ENCODE measurements at places on chromosomes 2 and 18.

GRCh38 chr2:150860301-150860700, 372.8 kb upstream of the RND3 start:
- no peak for DNase-seq

GRCh38 chr18:39693359-39693758, 2127.8 kb upstream of the CELF4 start:
- no peak for DNase-seq

DNA sequence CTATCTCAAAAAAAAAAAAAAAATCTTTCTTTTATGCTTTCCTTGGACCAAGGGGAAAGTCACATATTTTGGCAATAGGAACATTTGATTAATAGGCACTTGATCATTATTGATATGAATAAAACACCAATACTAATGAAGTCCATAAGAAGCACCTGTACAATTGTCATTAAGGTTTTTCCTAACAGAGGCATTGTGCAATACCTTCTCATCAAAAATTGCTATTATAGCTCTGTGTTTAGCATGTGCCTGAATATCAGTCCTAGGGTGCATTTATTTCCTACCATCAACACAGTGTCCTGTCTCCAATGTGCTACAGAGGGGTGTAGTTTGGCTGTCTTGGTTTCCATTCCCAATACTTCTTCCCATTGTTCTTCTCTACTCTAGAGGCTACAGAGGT, 483.8 kb upstream of the SPRED2 start:
- DNase-seq, result no peak

- DNase-seq, result no peak
These were observed 551.1 kb upstream of the CELF4 start for GRCh38 chr18:38116716-38117115.

DNA sequence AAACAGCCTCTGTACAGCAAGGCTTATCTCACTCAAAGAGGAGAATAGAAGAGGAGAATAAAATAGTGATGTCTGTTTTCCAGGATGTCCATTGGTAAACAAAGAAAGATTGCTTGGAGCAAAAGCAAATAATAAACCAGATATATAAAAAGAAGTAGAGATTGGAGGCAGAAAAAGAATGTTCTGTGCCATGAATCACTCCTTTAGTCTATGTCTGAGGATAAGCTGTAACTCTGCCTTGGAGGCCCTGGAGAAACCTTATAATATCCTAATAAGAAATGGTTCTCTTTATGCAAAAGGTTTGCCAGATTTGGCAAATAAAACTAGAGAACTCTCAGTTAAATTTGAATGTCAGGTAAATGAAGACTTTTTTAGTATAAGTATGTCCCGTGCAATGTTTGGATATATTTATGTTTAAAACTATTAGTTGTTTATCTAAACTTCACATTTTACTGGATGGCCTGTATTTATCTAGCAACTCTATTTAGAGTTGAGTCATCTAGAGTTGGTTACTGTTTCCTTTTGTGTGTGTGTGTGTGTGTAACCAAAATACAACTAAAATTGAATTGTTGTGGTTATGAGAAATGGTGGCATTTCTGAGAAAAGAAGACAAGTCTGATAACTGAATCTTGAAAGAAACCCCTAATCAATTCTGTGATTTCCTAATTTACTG, 510.3 kb upstream of the SETBP1 start:
- no peak for DNase-seq

- DNase-seq, result no peak
These were observed 8.5 kb downstream of the MEIS1 start for GRCh38 chr2:66443186-66443978.

GRCh38 chr2:11757101-11757500, 10.7 kb downstream of the LPIN1 start:
- DNase-seq, result no peak

DNA sequence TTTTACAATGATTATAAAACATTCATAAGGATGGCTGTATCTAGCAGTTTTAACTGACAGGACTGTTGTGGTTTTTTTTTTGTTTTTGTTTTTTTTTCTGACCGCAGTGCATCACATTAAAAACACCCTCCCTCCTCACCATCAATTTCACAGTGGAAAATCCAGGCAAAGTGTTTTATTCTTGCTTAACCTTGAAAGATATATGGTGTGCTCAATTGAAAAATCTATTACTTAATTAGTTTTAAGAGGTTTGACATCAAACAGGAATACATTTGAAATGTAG, 250.7 kb downstream of the DLGAP1 start:
- DNase-seq, result no peak

- DNase-seq, result no peak
These were observed 134.1 kb downstream of the FMNL2 start for GRCh38 chr2:152468899-152469692.

GRCh38 chr2:85810371-85811179, 56.8 kb downstream of the ATOH8 start:
- DNase-seq, result no peak

DNA sequence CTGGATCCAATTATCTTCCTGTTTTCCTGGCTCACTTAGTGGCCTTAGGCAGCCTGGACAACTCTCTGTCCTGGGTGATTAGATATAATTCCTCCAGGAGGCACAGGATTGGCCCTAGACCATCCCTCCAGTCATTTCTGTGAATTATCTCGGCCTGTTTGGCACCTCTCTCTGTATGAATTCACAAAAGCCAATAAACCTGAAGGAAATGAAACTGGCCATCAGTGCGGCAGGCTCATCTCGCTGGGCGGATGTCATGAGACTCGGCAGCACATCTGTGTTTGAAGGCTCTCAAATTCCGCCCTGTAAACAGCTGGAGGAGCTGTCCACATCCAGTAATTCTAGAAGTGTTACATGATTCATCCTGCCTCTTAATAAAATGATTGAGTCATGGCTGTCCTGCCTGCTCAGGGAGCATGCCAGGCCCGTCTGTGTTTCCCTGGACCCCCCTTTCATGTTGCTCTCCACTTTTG, 38.6 kb downstream of the ACOXL start:
- DNase-seq, result no peak

DNA sequence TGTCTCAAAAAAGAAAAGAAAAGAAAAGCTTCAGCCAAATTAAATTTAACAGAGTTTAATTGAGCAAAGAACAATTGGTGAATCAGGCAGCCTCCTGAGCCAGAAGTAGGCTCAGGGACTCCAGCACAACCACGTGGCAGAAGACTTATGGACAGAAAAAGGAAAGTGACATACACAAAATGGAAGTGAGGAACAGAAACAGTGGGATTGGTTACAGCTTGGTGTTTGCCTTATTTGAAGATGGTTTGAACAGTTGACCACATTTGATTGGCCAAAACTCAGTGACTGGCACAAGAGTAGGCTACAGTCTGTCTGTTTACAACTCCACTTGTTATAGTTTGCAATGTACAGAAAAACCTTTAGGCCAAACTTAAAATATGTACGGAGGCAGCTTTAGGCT, 83.1 kb downstream of the SOCS6 start:
- no peak for DNase-seq

GRCh38 chr2:139805441-139805840, 1025.3 kb upstream of the NXPH2 start:
- no peak for DNase-seq

GRCh38 chr2:172761306-172761705, 25.7 kb downstream of the RAPGEF4 start:
- DNase-seq, result no peak

- no peak for DNase-seq
These were observed 52.1 kb upstream of the CHMP1B start for GRCh38 chr18:11799066-11799465.

DNA sequence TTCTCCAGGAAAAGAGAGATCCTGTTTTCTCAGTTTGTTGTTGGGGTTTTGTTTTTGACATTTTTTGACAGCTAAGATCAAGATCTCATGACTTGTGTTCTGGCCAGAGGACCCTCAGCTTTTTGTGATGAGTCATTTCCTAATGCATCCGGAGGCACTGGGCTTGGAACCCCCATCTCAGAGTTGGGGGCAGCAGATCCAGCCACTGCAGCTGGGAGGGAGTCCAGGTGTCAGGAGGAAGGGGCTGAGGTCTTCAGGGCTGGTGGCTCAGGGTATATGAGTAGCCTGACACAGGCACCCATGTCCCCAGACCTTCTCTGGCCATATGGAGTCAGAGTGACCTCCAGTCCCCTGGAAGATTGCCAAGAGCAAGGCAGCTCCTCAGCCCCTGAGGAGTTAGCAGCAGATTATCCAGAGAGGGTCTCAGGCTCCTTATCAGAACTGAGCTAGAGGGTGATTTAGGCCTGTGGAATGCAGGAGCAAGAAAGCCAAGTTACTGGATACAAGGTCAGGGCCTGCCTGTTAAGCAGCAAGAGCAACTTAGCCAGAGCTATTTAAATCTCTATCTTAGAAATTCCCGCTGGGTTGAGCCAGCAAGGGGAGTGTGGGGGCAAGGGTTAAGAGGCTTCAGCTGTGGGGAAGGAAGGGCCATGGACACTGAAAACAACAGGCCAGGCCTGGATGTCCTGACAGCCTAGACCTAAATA, 62.4 kb downstream of the TANC1 start:
- no peak for DNase-seq

GRCh38 chr2:181104512-181105115, 124.2 kb downstream of the UBE2E3 start:
- DNase-seq, result no peak

- no peak for DNase-seq
These were observed 265.4 kb upstream of the UBE2E3 start for GRCh38 chr2:180715044-180715443.

DNA sequence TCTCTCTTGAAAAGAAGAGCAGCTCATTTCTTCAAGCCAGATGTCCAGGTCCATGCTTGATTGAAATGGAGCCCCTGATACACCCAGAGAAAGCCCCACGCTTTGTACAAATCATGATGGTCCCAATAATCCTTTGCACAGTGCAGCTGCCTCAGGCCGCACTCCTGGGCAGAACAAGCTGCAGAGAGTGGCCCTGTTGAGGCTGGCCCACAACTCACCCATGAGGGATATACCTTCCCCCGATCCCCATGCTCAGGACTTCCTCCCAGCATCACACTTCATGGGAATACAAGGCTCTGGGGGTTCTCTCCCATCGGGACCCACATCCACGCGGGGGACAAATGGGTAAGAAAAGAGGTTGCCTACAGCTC, 181.8 kb downstream of the CTIF start:
- no peak for DNase-seq

- DNase-seq, result no peak
These were observed 203.8 kb downstream of the TNS1 start for GRCh38 chr2:217798743-217799562.

GRCh38 chr18:65943268-65943667, 192.5 kb downstream of the CDH7 start:
- no peak for DNase-seq

GRCh38 chr2:69773206-69773605, 31.3 kb downstream of the ANXA4 start:
- peak; percentile 10 for DNase-seq

DNA sequence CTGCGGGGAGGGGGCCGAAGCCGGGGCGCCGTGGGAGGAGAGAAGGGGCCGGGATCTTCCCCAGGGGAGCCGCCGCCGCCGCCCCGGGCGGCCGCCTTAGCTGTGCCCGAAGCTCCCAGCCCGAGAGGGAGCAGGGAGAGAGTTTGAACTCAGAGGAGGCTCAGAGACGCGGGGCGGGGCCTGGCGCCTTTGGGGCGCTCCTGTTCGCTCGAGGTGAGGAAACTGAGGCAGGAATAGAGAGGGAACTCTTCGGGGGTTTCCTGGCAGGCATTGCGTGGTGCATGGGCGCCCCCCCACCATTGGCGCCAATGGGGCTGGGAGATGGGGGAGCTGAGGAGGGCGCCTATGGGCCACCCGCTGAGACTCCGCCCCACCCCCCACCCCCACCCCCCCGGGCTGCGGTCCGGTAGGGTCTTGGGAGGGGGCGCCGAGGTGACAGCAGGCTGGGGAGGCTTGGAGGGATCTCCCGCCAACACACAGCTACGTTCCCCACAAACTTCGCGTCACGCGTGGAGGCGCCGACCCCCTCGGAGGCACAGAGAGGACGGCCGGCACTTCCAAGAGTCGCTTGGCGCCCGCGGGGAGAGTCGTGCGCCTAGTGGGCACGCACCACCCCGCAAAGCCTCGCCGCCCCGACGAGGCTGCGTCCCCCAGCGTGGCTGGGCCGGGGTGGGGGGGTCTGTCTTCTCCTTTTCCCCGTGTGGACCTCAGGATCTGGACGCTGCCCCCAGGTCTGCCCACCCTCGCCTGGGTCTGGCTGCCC, 680 bp downstream of the CTDSP1 start:
- DNase-seq, result no peak

- DNase-seq, result no peak
These were observed 182.8 kb downstream of the MGAT5 start for GRCh38 chr2:134436706-134437105.

DNA sequence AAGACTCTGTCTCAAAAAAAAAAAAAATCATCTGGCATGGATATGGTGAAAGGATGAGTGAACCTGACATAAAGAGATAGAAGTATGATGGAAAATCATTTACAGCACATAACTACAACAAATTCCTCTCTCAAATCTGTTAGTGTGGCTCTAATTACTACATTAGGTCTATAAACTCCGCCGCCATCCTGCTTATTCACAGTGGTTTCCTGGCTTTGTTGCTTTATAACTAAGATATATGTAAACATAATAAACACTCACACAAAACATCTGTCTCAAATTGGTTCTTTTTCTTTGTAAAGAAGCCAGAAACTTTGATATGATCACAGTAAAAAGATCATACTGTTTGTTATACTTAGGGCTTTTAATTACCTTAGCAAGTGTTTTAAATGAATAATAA, 412.6 kb upstream of the FAM98A start:
- no peak for DNase-seq

DNA sequence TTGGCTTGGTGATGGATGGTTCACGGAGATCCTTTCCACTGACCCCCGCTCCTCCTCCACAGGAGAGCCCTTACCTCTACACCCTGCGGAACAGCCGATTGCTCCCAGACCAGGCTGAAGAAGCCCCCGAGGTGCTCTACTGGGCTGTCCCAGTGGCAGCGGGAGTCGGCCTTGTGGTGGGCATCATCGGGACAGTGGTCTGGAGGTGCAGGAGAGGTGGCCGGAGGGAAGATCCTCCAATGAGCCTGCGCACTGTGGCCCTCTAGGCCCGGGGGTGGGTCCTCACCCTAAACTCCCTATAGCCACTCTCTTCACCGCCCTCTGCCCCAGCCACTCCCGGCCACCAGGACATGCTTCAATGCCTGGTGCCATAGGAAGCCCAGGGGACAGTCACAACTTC, 108.8 kb upstream of the PPP1CB start:
- DNase-seq, result no peak

GRCh38 chr2:121297217-121297830, 12.3 kb upstream of the TFCP2L1 start:
- DNase-seq, result no peak

GRCh38 chr2:95531254-95531771, 46.8 kb upstream of the TRIM43B start:
- peak; percentile 16 for DNase-seq

DNA sequence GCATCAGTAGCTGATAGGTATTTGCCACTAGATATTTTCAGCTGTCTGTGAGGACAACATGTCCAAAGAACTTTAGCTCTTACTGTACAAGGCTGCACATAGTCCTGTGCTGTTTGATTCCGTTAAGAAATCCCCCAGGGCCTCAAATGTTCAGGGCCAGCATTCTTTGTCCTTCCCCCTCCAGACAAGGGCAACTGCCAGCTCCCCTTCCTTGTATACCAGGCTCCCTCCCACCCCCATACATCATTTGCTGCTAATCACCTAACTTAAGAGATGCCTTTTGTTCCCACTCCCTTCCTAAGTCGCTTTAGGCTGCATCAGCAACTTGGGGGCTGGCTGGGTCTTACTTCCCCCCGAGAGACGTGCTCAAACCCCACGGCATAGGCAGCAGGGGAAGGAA, 138.7 kb downstream of the CDH20 start:
- no peak for DNase-seq

- no peak for DNase-seq
These were observed 13.3 kb downstream of the PPP4R3B start for GRCh38 chr2:55604027-55604565.

- no peak for DNase-seq
These were observed 89.7 kb downstream of the EIPR1 start for GRCh38 chr2:3287896-3288295.

Measured in stimulated activated CD4-positive, alpha-beta T cell treated with anti-CD3 and anti-CD28 coated beads, Interleukin-1b, Interleukin-23, amount 100 ng/mL, for 48 hours (primary cell).